Memory B cell (primary cell): ENCODE measurements at places on chromosomes 7 and 10.

DNA sequence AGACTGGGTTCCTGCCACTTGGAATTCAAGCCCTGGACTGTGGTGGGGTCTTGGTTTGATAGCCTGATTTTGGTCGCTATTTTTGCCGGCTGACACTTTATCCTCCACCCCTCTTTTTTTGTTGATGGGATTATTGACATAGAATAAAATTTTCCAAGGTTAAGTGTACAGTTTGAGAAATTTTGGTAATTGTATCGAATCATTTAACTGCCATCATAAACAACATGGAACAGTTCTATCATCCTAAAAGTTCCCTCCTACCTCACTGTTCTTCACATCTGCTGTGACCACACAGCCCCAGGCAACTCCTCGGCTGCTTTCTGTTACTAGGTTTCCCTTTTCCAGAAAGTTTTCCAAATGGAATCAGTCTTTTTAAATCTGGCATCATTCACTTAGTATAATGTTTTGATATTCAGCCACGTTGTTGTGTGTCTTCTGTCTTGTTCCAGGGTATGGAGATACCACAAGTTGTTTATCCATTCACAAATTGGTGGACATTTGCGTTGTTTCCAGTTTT, 50.6 kb upstream of the STEAP1B start:
- DNase-seq, result no peak

DNA sequence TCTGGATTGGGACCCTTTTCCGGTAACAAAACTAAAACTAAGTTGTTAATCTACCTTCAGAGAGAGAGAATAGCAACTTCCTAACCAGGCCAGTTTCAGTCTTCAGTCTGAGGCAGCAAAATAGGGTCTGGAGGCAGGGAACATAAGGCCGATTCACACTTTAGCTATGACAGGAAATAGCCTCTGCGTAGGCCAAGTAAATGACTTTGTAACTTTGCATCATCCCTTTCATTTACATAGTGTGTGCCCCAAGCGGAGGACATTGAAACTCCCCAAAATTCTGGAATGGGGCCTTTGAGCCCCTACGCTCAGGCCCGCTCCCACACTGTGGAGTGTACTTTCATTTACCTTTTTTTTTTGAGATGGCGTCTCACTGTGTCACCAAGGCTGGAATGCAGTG, 1.7 kb upstream of the UPP1 start:
- DNase-seq, result no peak

- DNase-seq, result no peak
Observed at GRCh38 chr7:120876922-120877321, 19.0 kb upstream of the TSPAN12 start.

DNA sequence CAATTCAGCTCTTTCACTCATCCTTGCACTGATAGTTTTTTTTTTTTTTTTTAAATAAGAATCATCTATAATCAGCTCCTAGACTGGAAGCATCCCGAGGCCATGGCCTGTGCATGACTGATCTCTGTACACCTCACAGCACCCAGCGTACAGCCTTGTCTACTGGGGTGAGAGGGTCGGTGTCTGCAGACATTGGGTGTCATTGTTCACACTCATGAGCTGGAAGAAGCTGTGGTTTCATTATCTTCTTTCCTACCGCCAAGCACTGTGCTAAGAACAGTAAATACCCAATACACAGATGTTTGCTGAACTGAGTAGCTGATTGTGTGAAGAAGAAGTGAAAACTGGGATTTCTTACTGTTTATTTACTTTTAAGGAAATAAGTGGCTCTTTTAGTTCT, 123.6 kb downstream of the CLEC2L start:
- DNase-seq, result no peak

GRCh38 chr7:17601921-17602320, 303.5 kb downstream of the AHR start:
- DNase-seq, result no peak

DNA sequence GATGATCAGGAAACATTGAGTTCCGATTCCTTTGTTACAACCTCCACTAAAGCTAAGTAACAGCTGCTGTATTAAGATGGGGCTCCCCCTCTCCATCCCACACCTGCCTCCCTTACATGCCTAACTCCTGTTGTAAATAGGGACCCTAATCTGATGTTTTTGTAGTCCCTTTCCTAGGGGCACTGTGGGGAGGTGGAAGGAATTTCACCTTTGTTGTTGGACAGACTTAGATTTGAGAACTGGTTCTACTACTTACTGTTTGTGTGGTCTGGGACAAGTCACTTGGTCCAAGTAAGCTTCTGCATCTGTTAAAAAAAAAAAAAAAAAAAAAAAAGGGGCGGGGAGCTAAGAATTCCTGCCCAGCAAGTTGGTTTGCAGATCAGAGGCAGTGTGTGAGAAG, 42.6 kb downstream of the KIAA1217 start:
- DNase-seq, result no peak

DNA sequence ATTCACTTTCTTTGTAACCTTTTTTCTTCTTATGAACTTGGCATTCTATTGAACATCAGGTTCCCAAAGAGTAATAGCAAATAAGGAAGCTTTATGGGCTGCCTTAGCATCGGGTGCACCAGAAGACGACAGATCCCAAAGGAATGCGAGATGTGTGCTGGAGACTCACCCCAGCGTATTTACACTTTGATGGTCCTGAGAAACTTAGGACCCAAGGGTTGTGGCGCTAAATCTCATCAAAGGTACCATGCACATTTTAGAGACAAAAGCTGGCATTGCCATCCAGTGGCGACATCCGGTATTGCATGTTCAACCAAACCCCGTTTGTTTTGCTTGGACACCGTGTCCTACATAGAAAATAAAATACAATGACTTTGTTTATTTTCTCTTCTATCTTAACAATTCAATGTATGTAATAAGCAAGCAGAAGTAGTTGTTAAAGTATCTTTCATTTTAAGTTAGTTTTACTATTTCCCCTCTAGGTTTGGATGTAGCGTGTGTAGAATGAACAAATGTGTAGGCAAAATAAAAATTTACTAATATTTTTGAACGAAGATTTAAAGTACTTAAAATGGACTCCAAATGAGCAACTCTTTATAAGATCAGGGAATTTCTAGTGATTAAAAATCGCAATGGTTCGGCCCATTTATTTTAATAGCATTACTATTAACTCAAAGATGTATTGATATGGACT, 1154.8 kb downstream of the GATA3 start:
- DNase-seq, result peak; percentile 34

DNA sequence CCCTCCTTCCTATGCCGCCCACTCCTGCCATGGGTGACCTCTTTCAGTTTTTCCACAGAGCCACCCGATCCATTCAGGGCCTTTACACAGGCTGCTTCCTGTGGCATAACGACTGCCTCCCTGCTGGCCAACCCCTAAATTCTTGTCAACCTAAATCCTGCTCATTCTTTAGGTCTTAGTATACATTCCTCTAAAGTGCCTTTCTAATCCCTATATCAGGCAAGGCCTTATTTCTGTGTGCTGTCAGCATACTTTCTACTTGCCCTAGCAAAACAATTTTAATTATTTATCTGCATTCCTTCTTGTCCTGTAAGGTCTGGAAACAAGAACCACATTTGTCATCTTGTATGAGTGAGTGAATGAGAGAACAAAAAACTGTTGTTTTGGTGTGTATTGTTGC, 132.4 kb downstream of the DNAH11 start:
- DNase-seq, result no peak

GRCh38 chr10:3704565-3705325, 80.3 kb downstream of the KLF6 start:
- DNase-seq, result no peak

DNA sequence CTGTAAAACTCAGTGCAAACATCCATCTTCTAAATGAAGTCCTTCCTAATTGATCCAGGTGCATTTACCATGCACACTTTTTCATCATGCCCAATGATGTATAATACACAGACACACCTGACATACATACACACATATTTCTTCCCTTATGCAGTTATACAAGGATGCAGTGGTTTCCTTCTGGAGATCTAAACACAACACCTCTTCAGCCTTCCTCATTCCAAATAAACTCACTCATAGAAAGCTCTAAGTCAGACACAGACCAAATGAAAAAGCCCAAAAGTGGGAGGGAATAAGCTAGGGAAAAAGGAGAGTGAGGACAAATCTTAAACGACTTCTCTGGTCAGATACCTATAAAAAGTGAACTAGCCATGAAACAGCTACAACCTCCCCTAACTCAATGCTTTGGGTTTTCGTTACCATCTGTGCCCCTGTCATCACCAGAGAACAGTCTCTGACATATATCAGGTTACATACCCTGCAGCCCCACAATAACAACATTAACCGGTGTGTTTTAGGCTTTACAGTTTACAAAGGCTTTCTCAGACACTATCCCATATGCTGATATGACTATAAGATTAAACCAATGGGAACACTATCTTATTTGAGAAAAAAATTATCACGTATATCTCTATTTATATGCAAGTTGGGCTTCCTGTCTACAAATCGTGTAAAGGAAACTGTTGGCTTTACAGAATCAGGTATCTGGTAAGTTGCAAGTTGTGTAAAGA, 675.2 kb downstream of the PHTF2 start:
- no peak for DNase-seq

GRCh38 chr7:134836447-134836846, 57.0 kb downstream of the CALD1 start:
- no peak for DNase-seq

- no peak for DNase-seq
Observed at GRCh38 chr7:95267754-95268153, 56.6 kb downstream of the PON1 start.

DNA sequence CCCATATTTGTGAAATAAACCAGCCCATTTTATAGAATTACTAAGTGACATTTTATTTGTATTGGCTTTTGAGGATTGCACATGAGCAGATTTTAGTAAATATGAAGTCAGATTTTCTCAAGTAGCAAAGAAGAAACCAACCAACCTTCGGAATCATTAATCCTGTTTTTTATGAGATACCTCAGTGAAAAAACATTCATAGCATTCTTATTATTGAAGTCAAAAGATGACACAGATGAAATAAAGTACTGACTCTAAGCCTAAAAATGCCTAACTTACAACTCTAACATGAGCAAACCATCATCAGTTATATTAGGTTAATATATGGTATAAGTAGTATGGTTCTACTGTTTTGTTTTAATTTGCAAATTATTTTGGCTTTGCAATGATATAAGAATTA, 59.9 kb upstream of the AGBL3 start:
- DNase-seq, result no peak

- no peak for DNase-seq
Observed at GRCh38 chr10:74898201-74898976, 72.0 kb downstream of the KAT6B start.

GRCh38 chr7:65301007-65301406, 72.6 kb upstream of the ZNF92 start:
- no peak for DNase-seq

- DNase-seq, result no peak
Observed at GRCh38 chr7:8827329-8827728, 393.9 kb downstream of the NXPH1 start.

- DNase-seq, result no peak
Observed at GRCh38 chr7:29965030-29965429, 24.6 kb downstream of the SCRN1 start.

DNA sequence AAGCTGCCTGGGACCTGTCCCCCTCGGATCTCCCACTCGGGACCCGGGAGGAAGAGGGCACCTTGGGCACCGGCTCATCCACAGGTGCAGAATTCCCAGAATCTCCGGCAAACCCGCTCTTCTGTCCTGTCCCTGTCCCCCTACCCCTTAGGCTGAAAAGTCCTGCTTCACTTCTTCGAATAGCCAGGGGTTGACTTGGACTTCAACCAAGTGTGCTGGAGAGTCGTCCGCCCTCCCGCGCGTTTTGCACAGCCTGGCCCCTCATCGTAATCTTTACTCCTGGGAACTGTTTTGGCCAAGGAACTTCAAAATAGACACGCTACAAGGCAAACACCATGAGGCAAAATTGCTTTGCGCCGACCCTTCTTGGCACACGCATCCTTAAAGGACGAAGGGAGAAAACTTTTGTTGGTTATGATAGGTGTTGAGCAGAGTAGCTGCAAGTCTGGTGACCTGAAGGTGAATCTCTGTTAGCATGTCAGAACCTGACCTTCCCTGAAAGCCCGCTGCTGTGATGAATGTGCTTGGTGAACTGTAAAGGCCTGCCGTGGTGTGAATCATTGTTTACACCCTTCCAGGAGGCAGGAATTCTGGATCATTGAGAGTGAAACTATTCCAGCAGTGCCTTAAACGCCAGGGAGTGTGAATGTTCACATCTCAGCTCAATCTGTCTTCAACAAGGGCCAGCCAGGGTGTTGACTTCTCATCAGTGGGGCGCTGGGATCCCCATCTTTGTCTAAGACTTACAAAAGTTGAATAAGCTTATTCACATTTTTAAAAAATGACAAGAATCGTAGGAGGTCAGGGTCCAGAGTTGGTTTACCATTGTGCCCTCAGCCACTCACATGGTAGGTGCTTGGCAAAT, 589 bp upstream of the RAPGEF5 start:
- no peak for DNase-seq

DNA sequence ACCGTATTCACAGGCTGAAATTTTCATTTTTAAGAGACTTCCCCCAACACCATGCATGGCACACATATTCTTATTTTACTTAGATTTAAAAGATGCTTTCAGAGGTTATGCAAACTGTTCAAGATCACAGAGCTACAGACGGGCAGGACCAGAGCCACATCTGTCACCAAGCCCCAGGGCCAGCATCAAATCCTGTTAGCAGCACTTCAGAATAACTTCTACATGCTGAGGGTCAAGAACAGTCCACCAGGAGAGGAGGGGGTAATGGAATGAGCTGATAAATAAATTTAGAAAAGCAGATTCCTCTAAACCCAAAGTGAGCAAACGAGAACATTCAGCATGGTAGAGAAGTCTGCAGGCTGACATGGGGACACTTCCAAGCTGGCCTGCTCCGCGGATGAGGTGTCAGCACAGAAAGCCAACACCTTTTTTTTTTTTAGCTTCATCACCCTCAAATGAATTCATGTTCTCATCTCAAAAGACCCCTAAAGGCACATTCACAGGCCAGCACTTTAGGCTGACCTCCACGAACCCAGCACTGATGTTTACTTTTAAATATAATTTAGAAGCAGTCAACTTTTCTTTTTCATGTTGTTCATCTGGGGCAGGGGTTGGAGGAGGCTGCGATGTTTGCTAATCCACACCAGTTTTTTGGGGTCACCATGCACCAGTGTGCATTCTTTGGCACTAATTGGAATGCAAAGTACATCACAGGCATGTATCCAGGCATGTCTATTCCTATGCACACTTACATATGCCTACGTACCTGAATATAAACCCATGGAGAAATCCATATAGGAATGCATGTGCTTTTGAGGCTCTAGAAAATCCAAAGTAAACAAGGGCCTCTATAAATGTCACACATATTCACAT, 249.0 kb downstream of the TNS3 start:
- DNase-seq, result no peak

DNA sequence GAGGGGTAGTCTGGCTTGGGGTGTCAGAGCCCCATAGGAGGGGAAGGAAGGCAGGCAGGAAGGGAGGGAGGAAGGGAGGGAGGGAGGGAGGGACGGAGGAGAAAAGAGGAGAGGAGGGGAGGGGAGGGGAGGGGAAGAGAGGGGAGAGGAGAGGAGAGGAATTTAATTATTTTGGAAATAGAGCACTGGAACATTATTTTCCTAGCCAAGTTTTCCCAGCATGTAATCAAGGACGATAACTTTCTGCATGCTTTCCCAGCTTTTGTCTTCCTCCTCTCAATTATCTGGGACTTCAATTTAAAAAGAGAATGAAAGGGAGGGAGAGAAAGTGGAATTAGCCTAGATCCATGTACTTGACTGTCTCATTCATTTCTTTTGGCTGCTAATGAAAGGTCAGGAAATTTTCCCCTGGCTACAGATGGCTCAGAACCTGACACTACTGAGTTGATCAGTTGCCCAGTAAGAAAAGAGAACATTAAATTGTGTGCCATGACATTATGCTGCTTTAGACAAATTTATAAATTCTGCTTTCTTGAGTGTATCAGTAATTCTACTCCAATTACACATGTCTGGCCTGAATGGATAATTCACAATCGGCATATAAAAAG, 148.8 kb downstream of the LRRC4 start:
- no peak for DNase-seq

GRCh38 chr10:120802935-120803334, 48.2 kb upstream of the WDR11 start:
- no peak for DNase-seq
